Activated CD4-positive, alpha-beta T cell treated with anti-CD3 and anti-CD28 coated beads, Interleukin-2, amount 50 U/mL, for 1 hour (primary cell): ENCODE measurements at places on chromosomes 6 and 20.

DNA sequence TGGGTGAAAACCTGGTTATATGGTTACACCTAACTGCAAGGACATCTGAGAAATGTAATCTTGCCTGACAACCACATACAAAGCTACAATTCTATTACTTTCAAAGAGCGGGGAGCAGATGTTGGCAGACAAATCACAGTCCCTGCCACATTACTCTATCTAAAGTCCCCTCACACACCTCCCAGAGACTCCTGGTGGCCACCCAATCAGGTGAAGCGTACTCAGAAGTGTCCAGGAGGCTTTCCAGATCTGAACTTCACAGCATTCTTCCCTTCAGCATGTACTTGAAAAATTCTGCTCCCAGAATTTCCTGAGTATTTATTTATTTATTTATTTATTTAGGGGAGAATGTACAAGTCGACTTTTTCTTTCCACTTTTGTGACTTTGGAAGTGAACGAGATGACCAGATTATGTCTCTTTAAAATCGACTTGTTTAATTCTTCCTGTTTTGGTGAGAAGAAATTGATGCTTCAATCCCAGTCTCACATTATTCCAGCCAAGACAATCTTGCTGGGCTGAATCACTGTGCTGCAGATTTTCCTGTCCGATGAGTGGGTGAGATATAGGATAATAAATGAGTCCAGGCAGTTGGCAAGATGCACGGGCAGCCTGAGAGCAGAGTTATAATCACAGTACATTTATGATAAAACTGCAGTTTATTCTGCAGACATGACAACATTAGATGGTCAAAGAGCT is 46.9 kb upstream of the POPDC3 start:
- DNase-seq: no peak

- DNase-seq: no peak
These were observed 109.9 kb downstream of the UTRN start for GRCh38 chr6:144395014-144395413.

DNA sequence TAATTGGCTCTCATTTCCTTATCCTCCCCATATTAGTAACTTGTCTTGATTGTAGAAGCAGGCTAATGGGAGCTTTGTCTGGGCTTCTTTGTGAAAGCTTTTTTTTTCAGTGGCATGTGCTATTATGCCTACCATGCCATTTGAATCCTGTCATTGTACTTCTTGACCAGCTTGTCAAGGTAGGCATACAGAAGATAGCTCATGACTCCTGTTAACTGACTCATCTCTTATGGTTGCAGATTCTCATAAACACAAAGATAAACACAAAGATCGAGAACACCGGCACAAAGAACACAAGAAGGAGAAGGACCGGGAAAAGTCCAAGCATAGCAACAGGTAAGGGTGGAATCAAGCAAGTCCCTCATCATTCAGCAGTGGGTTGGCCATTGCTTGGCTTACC is 32.5 kb downstream of the TOP1 start:
- no peak for DNase-seq

GRCh38 chr6:32885698-32886286 is 31.8 kb downstream of the PSMB9 start:
- DNase-seq: no peak

DNA sequence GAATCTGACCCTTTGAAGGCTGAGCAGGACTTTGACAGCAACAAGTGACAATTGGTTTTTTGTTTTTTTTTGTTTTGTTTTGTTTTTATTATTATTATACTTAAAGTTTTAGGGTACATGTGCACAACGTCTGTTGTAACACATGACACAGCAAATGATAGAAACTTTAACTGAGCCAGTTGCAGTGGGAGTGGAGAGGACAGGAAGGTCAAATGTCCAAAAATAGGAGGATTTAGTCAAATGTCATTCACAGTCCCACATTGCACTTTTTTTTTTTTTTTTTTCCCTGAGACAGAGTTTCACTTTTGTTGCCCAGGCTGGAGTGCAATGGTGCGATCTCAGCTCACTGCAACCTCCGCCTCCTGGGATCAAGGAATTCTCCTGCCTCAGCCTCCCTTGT is 223.0 kb downstream of the HIVEP2 start:
- no peak for DNase-seq

GRCh38 chr6:3631877-3632276 is 119.6 kb downstream of the PXDC1 start:
- DNase-seq: no peak

- DNase-seq: no peak
These were observed 1.9 kb downstream of the APOM start for GRCh38 chr6:31657406-31658157.

GRCh38 chr6:27865850-27866356 is 46.3 kb downstream of the OR2B2 start:
- DNase-seq: peak; percentile 13

DNA sequence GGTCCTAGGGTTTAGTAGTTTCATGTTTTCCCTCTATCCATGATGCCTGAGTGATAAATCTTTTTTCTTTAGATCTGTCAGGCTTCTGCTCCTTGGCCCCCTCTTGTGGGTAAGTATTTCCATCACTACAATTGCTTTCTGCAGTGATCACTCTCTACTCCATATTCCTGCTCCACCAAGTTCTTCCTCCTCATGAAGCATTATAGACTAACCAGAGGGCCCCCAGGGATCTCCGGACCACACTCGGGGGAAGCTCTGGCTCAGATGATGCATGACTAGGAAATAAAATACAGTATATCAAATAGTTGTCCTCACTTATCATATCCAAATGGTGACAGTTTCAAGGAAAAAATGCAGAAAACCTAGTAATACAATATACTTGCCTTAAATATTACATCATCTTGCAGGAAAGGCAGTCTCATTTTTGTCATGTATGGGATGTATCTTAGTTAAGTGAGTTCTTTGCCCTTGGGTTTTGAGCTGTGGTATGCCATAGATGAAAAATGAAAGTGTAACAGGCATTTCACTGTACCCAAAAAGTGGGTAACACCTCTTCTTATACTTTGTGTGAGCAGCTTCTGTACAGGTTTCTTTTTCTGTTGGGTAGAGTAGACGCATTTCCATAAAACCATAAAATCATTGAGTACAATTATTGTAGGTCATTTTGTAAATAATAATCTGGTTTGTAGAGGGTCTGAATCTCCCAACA is 200.9 kb upstream of the EYA4 start:
- no peak for DNase-seq

GRCh38 chr6:148855744-148856143 is 108.9 kb downstream of the UST start:
- no peak for DNase-seq

DNA sequence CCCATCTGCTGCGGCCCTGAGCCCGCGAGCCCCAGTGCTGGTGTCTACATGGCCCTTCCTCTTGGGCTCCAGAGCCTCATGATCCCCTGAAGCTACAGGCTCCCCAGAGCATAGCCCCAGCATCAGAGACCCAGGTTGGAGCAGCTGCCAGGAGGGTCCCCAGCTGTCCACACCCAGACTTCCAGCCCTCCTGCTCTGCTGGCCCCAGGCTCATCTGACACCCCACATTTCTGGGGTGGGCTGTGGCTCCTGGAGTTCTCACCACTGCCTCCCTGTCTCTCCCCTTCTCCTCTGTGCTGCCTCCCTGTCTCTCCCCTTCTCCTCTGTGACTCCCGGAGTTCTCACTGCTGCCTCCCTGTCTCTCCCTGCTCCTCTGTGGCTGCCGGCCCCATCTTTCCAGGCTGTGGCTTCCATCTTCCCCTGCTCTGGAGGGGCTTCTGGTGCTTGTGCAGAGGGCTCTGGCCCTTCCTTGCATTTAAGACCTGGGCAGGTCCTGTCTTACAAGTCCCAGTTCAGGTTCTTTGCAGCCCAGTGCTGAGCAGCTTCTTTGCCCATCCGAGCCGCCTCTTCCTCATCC is 108.1 kb downstream of the ERMARD start:
- DNase-seq: no peak

- DNase-seq: no peak
These were observed 18.0 kb upstream of the ZFAND3 start for GRCh38 chr6:37801605-37801940.

DNA sequence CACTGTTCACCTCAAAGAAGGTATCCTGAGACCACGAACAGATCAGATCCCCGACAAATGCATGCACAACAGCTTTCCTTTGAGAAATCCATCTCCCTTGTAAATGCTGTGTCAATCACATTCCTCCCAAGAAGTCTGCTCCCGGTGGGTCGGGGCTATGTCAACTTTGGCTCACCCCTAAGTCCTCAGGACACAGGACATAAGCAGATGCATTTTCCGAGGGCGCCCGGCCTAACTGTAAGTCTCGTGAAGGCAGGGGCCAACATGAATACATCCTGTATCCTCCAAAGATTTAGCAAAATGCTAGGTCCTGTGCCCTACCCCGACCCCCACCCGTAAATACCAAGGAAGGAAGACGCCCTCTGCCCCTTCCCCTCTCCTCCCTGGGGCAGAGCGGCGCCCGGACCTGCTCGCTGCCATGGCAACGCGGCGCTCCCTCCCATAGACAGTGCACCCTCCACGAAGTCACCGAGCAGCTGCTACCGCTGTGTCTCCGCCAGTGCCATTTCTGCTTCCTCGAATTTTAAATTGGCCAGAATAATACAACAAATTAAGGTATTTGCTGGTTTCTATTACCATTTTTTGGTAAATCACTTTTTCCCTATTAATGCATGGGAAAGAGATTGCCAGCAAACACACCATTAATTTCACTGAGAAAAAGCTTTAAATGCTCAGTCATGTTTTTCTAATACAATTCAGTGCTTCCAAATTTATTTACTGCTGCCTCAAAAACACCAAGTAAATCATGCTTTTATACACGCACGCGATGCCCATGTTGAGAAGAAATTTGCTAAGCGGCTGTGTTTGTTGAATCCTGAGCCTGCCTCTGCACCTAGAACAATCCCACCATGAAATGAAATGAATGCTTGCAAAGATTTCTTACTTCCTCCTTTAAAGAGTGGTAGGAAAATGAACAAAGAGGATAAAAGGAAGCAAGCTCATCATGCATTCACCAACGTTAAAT is 100.6 kb downstream of the PCSK2 start:
- no peak for DNase-seq

DNA sequence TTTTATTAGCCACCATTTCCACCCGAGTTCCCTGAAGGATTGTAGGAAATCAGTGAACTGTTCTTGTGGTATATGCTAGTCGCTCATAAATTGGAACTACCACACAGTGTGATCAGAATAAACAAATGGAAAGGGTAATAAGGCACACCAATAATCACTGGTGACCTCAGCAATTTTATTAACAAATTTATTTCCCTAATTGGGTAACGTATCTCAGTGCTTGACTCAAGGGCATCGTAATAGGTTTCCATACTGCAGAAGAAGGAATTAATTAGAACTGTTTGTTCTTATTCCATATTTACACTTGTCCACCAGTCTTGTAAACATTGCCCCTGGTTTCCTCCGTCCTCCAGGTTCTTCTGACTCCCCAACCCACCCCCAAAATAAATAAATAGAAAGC is 10.0 kb upstream of the UQCC2 start:
- DNase-seq: no peak

DNA sequence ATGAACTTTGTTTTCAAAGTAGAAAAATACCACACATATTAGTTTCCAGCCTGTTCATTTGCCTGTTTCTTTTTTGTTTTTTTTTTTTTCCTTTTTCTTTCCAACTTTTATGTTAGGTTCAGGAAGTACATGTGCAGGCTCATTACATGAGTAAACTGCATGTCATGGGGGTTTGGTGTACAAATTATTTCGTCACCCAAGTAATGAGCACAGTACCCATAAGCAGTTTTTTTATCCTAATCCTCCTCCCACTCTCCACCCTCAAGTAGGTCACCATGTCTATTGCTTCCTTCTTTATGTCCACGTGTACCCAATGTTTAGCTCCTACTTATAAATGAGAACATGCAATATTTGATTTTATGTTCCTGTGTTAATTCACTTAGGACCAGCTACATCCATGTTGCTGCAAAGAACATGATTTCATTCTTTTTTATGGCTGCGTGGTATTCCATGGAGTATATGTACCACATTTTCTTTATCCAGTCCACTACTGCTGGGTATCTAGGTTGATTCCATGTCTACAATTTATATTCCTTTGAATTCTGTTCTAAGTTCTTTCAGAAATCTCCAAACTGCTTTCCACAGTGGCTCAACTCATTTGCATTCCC is 31.8 kb downstream of the SNX14 start:
- DNase-seq: no peak

- no peak for DNase-seq
These were observed 66.9 kb downstream of the RIPOR3 start for GRCh38 chr20:50624351-50625016.

- no peak for DNase-seq
These were observed 110.1 kb upstream of the GPR6 start for GRCh38 chr6:109867970-109868358.

GRCh38 chr6:100946021-100946540 is 65.0 kb upstream of the ASCC3 start:
- DNase-seq: no peak

DNA sequence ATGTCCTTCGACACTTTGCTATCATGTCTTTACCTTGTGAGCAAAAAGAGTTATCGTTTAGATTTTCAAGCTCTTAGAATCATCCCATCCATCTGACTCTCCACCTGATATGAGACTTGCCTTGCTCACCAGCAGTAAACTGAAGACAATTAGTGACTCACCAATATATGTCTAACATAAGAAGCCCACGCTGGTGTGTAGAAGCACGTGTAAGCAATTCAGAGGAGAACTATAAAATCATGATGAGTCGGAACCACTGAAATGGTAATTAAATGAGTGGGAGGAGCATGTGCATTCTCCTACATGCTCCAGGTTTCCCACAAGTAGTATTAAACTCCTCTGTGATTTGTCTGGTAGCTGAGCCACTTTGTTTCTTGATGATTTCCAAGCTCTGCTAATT is 181.6 kb upstream of the RNF217 start:
- no peak for DNase-seq

DNA sequence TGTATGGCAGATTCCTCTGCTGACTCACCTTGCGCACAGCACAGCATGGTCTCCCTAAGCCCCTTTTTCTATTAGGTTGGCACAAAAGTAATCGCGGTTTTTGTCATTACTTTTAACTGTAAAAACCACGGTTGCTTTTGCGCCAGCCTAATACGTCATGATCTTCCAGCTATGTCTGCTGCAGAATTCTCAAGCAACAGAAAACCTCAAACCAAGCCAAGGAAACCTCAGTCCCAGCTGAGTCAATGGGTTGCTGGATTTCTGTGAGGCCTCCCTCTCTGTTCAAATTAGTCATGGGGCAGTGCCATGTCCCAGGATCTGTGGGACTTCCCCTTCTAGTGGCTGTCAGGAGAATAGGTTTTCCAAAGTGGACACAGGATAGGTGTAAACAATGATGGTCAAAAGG is 15.7 kb upstream of the ENPP1 start:
- no peak for DNase-seq

DNA sequence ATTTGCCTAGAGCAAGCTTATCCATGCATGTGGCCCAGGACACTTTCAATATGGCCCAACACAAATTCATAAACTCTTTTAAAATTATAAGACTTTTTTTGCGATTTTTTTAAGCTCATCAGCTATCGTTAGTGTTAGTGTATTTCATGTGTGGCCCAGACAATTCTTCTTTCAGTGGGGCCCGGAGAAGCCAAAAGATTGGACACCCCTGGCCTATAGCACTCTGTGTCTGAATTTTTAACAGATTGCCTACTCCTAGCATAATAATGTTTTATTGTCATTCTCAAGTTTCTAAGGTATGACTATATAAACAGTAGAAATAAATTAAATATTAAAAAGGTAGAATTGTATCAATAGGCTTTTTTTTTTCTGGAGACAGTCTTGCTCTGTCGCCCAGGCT is 48.6 kb upstream of the LOC128125822 start:
- no peak for DNase-seq
